ENCODE measurements at places on chromosomes 7 and 10. TPM values are rescaled to one million over a fixed set of nuclear protein-coding genes. Genes with fewer than 3 reads are reported as not detected.

Gene POLL
- polyA plus RNA-seq, result 25.7 TPM

Gene CNPY1
- not detected for polyA plus RNA-seq

Gene RHOBTB1
- 76.7 TPM for polyA plus RNA-seq

Gene BMPER
- 20.1 TPM for polyA plus RNA-seq

Gene ENTPD1
- polyA plus RNA-seq, result 22.2 TPM

Gene MAGI2
- 39.1 TPM for polyA plus RNA-seq

Gene WNT8B
- 1.1 TPM for polyA plus RNA-seq

Gene NUB1
- 97.9 TPM for polyA plus RNA-seq

Gene HOXA3
- polyA plus RNA-seq, result 29.3 TPM

Gene FAM25C
- not detected for polyA plus RNA-seq

Gene PDE1C
- polyA plus RNA-seq, result 4.4 TPM

Gene HECW1
- 7.9 TPM for polyA plus RNA-seq

Gene PIK3CG
- 3.3 TPM for polyA plus RNA-seq

Gene DNAH11
- polyA plus RNA-seq, result 1.9 TPM

Gene TFR2
- 0.79 TPM for polyA plus RNA-seq

Gene ODAD2
- polyA plus RNA-seq, result 1.4 TPM

Gene ZNF503
- 51.5 TPM for polyA plus RNA-seq

Gene H2BK1
- not detected for polyA plus RNA-seq

Gene MKRN1
- polyA plus RNA-seq, result 146 TPM

Gene TMEM168
- polyA plus RNA-seq, result 47.5 TPM

Gene UNCX
- polyA plus RNA-seq, result 6.5 TPM

Gene GPER1
- polyA plus RNA-seq, result 5.4 TPM

Gene NUDT5
- polyA plus RNA-seq, result 87.6 TPM

Gene PTF1A
- not detected for polyA plus RNA-seq

Gene DGKI
- 1.9 TPM for polyA plus RNA-seq

Gene NEUROG3
- polyA plus RNA-seq, result not detected

Gene CYP3A7
- polyA plus RNA-seq, result 0.69 TPM

Gene PSD
- polyA plus RNA-seq, result 9.1 TPM

Gene SRRM3
- 1.1 TPM for polyA plus RNA-seq

Gene ZNF248
- polyA plus RNA-seq, result 32.3 TPM

Gene DOCK1
- polyA plus RNA-seq, result 68.8 TPM

Gene KLF14
- 0.60 TPM for polyA plus RNA-seq

Gene ZNF398
- polyA plus RNA-seq, result 14.4 TPM

Gene SMC3
- 97.6 TPM for polyA plus RNA-seq

Gene GPR15LG
- polyA plus RNA-seq, result 0.36 TPM

Gene JCAD
- polyA plus RNA-seq, result 29.8 TPM
